ENCODE measurements at places on chromosomes 1 and 21. TPM values are rescaled to one million over a fixed set of nuclear protein-coding genes. Genes with fewer than 3 reads are reported as not detected.

DNA sequence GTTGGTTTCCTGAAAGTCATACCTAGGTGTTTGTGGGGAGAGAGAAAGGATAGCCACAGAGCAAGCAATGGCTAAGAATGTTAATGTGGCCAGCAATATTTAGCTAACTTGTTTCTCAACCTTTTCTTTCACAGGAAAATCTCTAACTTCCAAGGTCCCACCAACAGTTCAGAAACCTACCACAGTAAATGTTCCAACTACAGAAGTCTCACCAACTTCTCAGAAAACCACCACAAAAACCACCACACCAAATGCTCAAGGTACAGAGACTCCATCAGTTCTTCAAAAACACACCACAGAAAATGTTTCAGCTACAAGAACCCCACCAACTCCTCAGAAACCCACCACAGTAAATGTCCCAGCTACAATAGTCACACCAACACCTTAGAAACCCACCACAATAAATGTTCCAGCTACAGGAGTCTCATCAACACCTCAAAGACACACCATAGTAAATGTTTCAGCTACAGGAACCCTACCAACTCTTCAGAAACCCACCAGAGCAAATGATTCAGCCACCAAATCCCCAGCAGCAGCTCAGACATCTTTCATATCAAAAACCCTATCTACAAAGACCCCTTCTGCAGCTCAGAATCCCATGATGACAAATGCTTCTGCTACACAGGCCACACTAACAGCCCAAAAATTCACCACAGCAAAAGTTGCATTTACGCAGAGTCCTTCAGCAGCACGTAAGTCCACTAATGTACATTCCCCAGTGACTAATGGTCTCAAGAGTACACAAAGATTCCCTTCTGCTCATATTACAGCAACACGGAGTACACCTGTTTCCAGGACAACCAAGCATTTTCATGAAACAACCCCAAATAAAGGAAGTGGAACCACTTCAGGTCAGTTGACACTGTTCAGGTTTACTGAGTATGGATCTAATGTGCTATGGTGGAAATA, 15.3 kb downstream of the CD55 start:
- peak; percentile 51 for DNase-seq

GRCh38 chr1:160261556-160261892, 825 bp downstream of the DCAF8 start:
- DNase-seq: peak; percentile 87

DNA sequence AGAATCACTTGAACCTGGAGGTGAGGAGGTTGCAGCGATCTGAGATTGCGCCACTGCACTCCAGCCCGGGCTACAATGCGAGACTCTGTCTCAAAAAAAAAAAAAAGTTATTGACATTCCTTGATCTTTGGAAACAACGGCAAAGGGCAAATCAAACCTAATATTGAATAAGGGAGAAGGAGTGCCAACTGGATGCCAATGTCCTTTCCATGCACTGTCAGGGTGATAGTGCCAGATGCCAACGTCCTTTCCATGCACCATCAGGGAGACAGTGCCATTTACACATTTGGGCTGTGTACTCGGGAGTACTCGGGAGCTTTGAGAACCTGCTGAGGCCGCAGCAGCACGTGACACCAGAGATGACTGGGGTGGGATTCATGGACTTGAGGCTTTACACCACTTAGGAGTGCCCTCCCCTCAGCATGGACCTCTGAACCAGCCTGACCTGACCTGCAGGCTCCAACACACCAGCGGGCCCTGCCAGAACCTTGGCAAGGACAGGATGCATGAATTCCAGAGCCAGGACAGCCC, 34.5 kb upstream of the SOD1 start:
- no peak for DNase-seq

DNA sequence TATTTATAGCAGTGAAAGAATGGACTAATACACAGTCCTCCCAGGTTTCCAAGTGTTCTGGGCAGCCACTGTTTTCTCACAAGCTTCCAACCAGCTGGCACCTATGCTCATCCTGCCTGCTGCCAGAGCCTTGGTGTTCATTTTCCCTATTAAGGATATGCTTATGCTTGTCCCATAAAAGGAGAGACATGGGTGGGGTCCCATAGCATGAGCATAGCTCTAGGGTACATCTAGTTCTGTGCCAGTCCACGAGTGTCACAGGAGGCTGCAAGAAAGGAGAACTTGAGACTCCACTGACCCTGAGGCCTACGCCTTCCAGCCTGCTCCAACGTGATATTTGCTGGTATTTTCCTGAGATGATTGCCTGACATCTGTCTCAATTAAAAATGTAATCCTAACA, 192.4 kb upstream of the PTGFR start:
- DNase-seq: no peak

HSPB7 gene
- total RNA-seq: under 0.01 TPM

DNA sequence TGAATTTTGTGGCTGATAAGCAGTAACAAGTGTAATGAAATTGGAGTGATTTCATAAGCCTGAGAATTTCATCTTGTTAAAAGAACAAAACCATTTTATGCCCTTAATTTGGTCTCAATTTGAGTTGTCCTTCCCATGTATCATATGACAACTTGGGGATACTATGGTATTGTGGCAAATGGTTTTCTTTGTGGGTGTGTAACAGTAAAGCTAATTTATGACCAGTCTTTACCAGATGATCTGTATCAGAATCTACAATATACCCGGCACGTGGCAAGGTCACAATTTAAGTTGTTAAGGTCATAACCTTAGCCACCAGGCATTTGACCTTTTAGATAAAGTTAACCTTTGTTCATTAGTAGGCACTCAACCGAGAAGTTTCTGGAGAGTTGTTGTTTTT, 9.1 kb downstream of the NFIA start:
- no peak for DNase-seq

RSPO1 gene
- not detected for total RNA-seq

DNA sequence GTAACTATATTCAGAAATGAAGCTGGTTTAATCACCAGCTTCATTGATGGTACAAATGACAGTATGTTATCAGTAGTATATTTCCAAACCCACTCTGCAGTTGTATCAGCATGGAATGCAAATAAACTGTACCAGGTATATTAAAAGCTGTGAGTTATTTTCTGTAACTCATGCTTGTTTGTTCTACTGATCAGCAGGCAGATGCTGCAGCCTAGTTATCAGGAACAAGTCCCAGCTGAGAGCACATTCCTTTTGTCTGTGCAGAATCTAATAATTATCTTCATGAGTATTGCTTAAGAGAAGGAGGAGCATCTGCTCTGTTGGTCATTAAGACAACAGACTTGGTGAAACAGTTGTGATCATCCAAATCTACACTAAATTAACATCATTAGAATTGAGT, 1331.1 kb downstream of the MRPL39 start:
- no peak for DNase-seq

GRCh38 chr1:216739793-216740192, 16.6 kb upstream of the ESRRG start:
- no peak for DNase-seq

- no peak for DNase-seq
These were observed 47.9 kb downstream of the DDAH1 start for GRCh38 chr1:85417017-85417416.

DNA sequence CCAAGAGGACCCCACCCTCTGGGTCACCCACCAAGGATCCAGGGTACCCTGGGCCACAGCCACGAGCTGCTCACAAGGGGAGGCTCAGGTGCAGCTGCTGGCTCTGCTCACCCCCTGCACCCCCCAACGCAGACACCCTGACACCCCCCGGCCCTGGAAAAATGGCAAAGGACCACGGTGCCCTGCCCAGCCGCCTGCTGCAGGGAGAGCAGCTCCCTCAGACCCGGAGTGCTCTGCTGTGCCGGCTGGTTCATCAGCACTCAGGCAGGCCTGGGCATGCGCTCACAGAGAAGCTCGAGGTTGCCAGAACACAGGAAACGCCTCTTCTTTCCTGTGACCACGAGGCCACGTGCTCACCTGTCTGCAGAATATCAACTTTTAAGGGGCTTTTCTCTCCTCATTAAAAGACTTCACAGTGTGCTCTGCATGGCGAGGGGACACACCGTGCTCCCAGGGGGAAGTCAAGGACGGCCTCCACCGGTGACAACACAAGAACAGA, 4.3 kb upstream of the C1QTNF12 start:
- DNase-seq: peak; percentile 87

GRCh38 chr1:7842517-7842916, 10.3 kb downstream of the UTS2 start:
- DNase-seq: no peak

DNA sequence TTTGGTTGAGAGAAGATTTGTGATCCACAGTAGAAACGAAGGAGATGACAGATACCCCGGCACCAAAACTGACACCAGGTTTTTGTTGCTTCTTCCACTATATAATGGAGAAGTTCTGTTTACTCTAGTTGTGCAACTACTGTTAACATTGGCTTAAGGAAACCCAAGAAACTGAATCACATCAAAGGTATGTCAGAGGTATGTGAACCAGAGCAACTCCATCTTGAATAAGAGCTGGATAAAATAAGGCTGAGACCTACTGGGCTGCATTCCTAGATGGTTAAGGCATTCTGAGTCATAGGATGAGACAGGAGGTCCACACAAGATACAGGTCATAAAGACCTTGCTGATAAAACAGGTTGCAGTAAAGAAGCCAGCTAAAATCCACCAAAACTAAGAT, 173.7 kb upstream of the CAMK1G start:
- peak; percentile 98 for DNase-seq

FCRLB gene
- total RNA-seq: 0.26 TPM

AKR7A3 gene
- total RNA-seq: 0.26 TPM

- peak; percentile 79 for DNase-seq
These were observed 28.1 kb downstream of the RABIF start for GRCh38 chr1:202860744-202861419.

GRCh38 chr1:156486421-156487344, 13.9 kb downstream of the MEF2D start:
- DNase-seq: no peak

GRCh38 chr1:189868021-189868420, 609.6 kb downstream of the BRINP3 start:
- DNase-seq: no peak

FASLG gene
- total RNA-seq: not detected

GRCh38 chr1:248924696-248925532, 18.9 kb downstream of the PGBD2 start:
- DNase-seq: peak; percentile 47

- peak; percentile 96 for DNase-seq
These were observed 83.8 kb upstream of the HOOK1 start for GRCh38 chr1:59730759-59731478.

- DNase-seq: peak; percentile 63
These were observed 1.4 kb upstream of the KLHL21 start for GRCh38 chr1:6603915-6604558.

GRCh38 chr1:165542015-165542631, 1.7 kb upstream of the LRRC52 start:
- no peak for DNase-seq

GRCh38 chr21:42080788-42081083, 9.6 kb downstream of the UMODL1 start:
- DNase-seq: peak; percentile 72

PRSS38 gene
- total RNA-seq: not detected

DNA sequence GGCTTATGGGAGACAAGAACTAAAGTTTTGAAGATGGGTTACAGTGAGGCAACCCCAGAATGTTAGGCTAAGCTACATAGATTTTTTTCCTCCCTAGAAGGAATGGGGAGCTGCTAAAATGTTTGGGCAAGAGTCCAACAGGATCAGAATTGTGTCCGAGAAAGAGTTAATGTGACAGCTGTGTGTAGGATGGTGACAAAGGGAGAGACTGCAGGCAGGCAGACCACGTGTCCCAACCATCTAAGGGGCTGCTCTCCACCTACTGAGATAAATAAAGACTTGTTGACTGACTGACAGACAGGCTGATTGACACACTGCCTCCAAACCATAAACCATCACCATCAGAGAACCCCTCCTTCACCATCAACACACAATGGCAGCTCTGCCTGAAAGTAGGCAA, 133.7 kb upstream of the CTTNBP2NL start:
- DNase-seq: no peak

S100A7A gene
- total RNA-seq: not detected

RIMS3 gene
- total RNA-seq: 0.26 TPM

PLA2G4A gene
- total RNA-seq: 1.9 TPM

- no peak for DNase-seq
These were observed 58.4 kb upstream of the ADARB1 start for GRCh38 chr21:45016031-45016405.

- no peak for DNase-seq
These were observed 377.0 kb upstream of the USP24 start for GRCh38 chr1:55592122-55592521.

CNIH4 gene
- total RNA-seq: 146 TPM

Measured in bronchial epithelial cell (primary cell).